ENCODE measurements at places on chromosomes 13 and 19.

DNA sequence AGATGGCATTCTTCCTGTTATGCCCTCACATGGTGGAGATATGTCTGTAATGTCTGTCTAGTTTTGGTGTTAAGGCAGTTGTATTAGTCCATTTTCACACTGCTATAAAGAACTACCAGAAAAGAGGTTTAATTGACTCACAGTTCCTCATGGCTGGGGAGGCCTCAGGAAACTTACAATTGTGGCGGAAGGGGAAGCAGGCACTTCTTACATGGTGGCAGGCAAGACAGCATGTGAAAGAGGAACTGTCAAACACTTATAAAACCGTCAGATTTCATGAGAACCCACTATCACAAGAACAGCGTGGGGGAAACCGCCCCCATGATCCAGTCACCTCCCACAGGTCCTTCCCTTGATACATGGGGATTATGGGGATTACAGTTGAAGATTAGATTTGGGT is 3.2 kb downstream of the ZNF441 start:
- H3K27me3 ChIP-seq: no peaks in the 10 kb centered on the region
- H3K4me3 ChIP-seq: no peak overlapping the region
- DNase-seq: no peak

GRCh38 chr13:29474991-29475390 is 120.5 kb downstream of the SLC7A1 start:
- H3K27me3 ChIP-seq: no peaks in the 10 kb centered on the region
- no peak overlapping the region for H3K4me3 ChIP-seq
- H3K27ac ChIP-seq: no peak overlapping the region
- DNase-seq: no peak
- no peaks in the 10 kb centered on the region for H3K4me1 ChIP-seq
- H3K36me3 ChIP-seq: no peaks in the 10 kb centered on the region

GRCh38 chr13:112767506-112768471 is 78.0 kb downstream of the ATP11A start:
- DNase-seq: no peak
- H3K4me3 ChIP-seq: no peak overlapping the region
- H3K36me3 ChIP-seq: no peaks in the 10 kb centered on the region
- H3K27ac ChIP-seq: no peak overlapping the region

GRCh38 chr13:49320975-49321374 is 73.2 kb downstream of the CDADC1 start:
- no peak overlapping the region for H3K4me3 ChIP-seq
- no peak for DNase-seq
- peaks cover 35% of the 10 kb centered on the region for H3K36me3 ChIP-seq
- no peaks in the 10 kb centered on the region for H3K4me1 ChIP-seq

DNA sequence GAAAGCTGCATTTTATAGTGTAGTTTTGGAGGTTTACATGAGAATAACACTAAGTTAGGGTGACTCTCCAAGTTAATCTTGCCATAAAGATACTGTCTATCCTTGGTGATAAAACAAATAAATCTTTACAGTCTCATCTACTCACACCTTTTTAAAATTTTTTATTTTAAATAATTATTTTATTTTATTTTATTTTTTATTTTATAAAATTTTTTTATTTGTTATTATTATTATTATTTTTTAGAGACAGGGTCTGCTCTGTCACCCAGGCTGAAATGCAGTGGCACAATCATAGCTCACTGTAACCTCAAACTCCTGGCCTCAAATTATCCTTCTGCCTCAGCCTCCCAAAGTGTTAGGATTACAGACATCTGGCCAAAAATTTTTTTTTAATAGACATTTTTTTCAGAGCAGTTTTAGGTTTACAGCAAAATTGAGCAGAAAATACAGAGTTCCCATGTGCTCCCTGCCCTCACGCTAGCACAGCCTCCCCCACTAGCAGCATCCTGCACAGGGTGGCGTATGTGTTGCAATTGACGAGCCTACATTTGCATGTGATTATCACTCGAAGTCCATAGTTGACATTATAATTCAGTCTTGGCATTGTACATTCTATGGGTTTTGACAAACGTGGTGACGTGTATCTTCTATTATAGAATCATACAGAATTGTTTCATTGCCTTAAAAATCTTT is 41.0 kb downstream of the RASL11A start:
- H3K27ac ChIP-seq: no peak overlapping the region
- no peak for DNase-seq
- H3K4me1 ChIP-seq: peaks cover 29% of the 10 kb centered on the region
- no peak overlapping the region for H3K4me3 ChIP-seq

GRCh38 chr13:32877491-32877890 is 138.7 kb upstream of the KL start:
- no peak overlapping the region for H3K4me3 ChIP-seq
- no peaks in the 10 kb centered on the region for H3K4me1 ChIP-seq
- H3K27ac ChIP-seq: no peak overlapping the region
- no peaks in the 10 kb centered on the region for H3K36me3 ChIP-seq
- no peaks in the 10 kb centered on the region for H3K27me3 ChIP-seq

- H3K36me3 ChIP-seq: no peaks in the 10 kb centered on the region
- no peaks in the 10 kb centered on the region for H3K4me1 ChIP-seq
- no peak for DNase-seq
- no peak overlapping the region for H3K27ac ChIP-seq
- no peak overlapping the region for H3K4me3 ChIP-seq
These were observed 171.2 kb downstream of the TEX29 start for GRCh38 chr13:111491659-111492058.

DNA sequence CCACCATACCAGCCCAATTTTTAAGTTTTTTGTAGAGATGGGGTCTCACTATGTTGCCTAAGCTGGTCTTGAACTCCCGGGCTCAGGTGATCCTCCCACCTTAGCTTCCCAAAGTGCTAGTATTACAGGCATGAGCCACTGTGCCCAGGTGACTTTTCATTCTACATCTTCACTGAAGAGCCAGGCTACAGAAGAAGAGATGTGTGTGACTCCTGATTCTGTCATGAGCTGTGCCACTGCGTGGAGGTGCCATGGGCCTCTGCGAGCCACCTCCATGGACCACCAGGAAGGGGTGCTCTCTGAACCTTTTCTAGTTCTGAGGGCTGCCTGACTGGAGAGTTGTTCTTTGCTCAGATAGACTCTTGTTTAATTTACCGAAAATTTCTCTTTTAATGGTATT is 56.6 kb upstream of the RANBP3 start:
- DNase-seq: no peak
- H3K4me1 ChIP-seq: peaks cover 4% of the 10 kb centered on the region
- H3K27ac ChIP-seq: no peak overlapping the region
- no peak overlapping the region for H3K4me3 ChIP-seq

- H3K4me3 ChIP-seq: peak overlapping the region; percentile 69
- no peaks in the 10 kb centered on the region for H3K27me3 ChIP-seq
- H3K36me3 ChIP-seq: no peaks in the 10 kb centered on the region
These were observed 772 bp downstream of the GPC6 start for GRCh38 chr13:93227280-93227877.

GRCh38 chr13:46206143-46206542 is 5.6 kb upstream of the LRRC63 start:
- H3K36me3 ChIP-seq: no peaks in the 10 kb centered on the region
- H3K27ac ChIP-seq: no peak overlapping the region
- H3K27me3 ChIP-seq: no peaks in the 10 kb centered on the region

GRCh38 chr19:1252821-1253513 is 4.6 kb downstream of the MIDN start:
- peak overlapping the region; percentile 100 for H3K27ac ChIP-seq
- H3K27me3 ChIP-seq: no peaks in the 10 kb centered on the region
- H3K4me1 ChIP-seq: peaks cover 60% of the 10 kb centered on the region

- no peaks in the 10 kb centered on the region for H3K36me3 ChIP-seq
- no peak overlapping the region for H3K4me3 ChIP-seq
- H3K4me1 ChIP-seq: peaks cover 32% of the 10 kb centered on the region
- peak overlapping the region; percentile 57 for H3K27ac ChIP-seq
These were observed 4.5 kb upstream of the STK24 start for GRCh38 chr13:98581381-98581780.

GRCh38 chr13:50676602-50677001 is 166.9 kb downstream of the DLEU7 start:
- no peaks in the 10 kb centered on the region for H3K36me3 ChIP-seq
- H3K4me1 ChIP-seq: peaks cover 6% of the 10 kb centered on the region
- no peaks in the 10 kb centered on the region for H3K27me3 ChIP-seq
- no peak overlapping the region for H3K4me3 ChIP-seq
- H3K27ac ChIP-seq: peak overlapping the region; percentile 36

DNA sequence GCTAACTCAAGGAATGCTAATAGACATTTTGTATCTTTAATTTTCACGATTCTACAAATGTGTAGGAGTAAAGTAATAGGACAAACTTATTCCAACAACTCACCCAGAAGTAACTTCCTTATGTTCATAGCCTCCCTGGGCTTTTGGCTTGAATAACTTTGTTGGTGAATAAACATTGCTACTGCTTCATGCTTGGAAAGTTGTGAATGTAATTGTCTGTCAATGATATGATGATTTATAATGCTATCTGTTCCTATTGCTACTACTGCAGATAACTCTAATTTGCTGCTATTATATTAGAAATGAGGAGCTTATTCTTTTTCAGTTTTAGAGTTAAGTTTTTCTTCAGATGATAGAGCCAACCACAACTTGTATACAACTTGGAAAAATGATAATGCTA is 307.7 kb downstream of the PCDH9 start:
- H3K27me3 ChIP-seq: no peaks in the 10 kb centered on the region
- no peak overlapping the region for H3K27ac ChIP-seq

GRCh38 chr13:110230661-110231347 is 76.2 kb downstream of the COL4A1 start:
- no peaks in the 10 kb centered on the region for H3K4me1 ChIP-seq
- no peaks in the 10 kb centered on the region for H3K27me3 ChIP-seq
- H3K36me3 ChIP-seq: no peaks in the 10 kb centered on the region
- peak overlapping the region; percentile 8 for H3K27ac ChIP-seq
- DNase-seq: no peak
- no peak overlapping the region for H3K4me3 ChIP-seq

- no peaks in the 10 kb centered on the region for H3K36me3 ChIP-seq
- no peak overlapping the region for H3K4me3 ChIP-seq
- no peak for DNase-seq
- H3K4me1 ChIP-seq: no peaks in the 10 kb centered on the region
- H3K27ac ChIP-seq: no peak overlapping the region
These were observed 230.6 kb downstream of the KLF12 start for GRCh38 chr13:73903561-73903960.

- peaks cover 24% of the 10 kb centered on the region for H3K4me1 ChIP-seq
- peak overlapping the region; percentile 95 for H3K27ac ChIP-seq
- no peaks in the 10 kb centered on the region for H3K27me3 ChIP-seq
- peaks cover 22% of the 10 kb centered on the region for H3K36me3 ChIP-seq
- no peak overlapping the region for H3K4me3 ChIP-seq
- DNase-seq: no peak
These were observed 3.7 kb downstream of the FTL start for GRCh38 chr19:48968813-48969218.

DNA sequence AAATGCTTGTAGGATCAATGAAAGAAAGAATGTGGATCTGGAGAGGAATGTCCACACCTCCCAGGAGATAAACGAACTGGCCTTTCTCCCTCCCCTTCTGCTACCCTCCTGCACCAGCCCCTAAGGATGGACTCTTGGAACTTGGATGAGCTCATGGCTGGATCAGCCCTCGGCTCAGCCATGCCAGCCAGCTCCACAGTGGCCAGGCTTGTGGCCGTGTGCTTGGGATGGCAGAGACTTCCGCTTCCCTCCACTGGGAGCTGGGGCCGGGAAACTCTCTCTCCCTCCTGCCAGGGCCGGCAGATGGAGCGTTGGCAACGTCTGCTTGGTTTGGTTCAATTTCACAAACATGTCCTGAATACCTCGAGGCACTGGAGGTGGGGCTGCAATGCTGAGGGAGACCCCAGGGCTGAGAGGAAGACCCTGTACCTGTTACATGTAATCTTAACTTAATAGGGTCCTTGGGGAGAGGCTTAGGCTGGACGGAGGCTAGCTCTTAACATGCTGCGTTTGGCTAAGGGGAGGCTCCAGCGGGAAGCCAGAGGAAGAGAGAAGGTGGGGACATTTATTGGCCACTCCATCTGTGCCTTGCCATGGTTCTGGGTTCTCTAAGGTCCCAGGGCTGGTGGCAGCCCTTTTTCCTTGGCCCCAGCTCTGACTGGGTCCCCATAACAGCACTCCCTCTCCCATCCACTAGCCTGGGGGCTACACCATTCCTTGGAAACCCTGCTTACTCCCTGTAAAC is 152.5 kb downstream of the IER2 start:
- no peak overlapping the region for H3K4me3 ChIP-seq
- H3K27me3 ChIP-seq: peaks cover 67% of the 10 kb centered on the region
- no peak for DNase-seq
- no peak overlapping the region for H3K27ac ChIP-seq
- H3K36me3 ChIP-seq: no peaks in the 10 kb centered on the region

- peaks cover 12% of the 10 kb centered on the region for H3K4me1 ChIP-seq
- H3K27ac ChIP-seq: no peak overlapping the region
- DNase-seq: no peak
- no peaks in the 10 kb centered on the region for H3K27me3 ChIP-seq
These were observed 27.9 kb downstream of the FAM124A start for GRCh38 chr13:51249770-51250741.

GRCh38 chr19:33300009-33300893 is 2.1 kb downstream of the CEBPA start:
- peaks cover 48% of the 10 kb centered on the region for H3K4me1 ChIP-seq
- H3K4me3 ChIP-seq: peak overlapping the region; percentile 89
- H3K27me3 ChIP-seq: no peaks in the 10 kb centered on the region

DNA sequence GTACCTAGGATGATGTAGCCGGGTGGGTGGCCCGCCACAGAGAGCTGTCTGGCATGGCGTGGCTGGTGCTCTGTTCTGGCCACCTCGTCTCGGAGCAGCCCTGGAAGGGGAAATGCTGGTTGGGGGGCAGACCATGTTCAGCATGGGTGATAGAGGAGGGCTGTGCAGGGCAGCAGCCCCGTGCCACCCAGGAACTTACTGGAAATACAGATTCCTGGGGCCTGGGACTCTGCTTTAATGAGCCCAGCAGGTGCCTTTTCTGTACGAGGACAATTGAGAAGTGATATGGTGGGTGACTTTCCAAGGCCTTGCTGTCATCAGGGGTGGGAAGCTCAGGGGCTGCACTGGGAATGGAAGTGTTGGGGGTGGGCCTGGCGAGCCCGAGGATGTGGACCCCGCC is 24.7 kb downstream of the SMARCA4 start:
- peaks cover 49% of the 10 kb centered on the region for H3K36me3 ChIP-seq
- H3K4me3 ChIP-seq: no peak overlapping the region
- H3K4me1 ChIP-seq: no peaks in the 10 kb centered on the region
- H3K27me3 ChIP-seq: no peaks in the 10 kb centered on the region
- no peak overlapping the region for H3K27ac ChIP-seq

- H3K4me3 ChIP-seq: peak within 1 kb of the TSS; percentile 19
- no peak for DNase-seq
- peaks cover 25% of the 10 kb centered on the region for H3K4me1 ChIP-seq
- no peak within 1 kb of the TSS for H3K27ac ChIP-seq
- H3K36me3 ChIP-seq: no peaks in the 10 kb centered on the region
These were observed at the start of gene APLP1 for GRCh38 chr19:35868172-35868822. APLP1 (plus strand) TSS chr19:35868574; CDS start chr19:35868637, 63 bp downstream.

DNA sequence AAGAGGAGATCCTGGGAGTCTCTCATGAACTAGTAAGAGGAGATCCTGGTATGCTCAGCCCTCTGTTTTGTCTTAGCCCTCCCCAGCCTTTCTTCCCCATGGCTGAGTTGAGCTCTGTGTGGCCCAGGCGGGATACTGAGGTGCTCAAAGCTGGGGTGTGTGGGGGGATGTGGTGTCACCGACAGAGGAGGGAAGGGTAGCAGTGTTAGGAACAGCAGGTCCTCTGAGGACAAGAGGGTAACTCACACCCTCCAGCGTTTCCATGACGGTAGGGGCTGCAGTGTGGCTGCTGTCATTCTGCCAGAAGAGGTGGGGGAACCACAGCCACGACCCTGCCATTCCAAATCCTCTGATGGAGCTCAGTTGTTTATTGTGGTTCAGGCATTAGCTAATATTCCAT is 691 bp downstream of the KIR2DL4 start:
- H3K4me1 ChIP-seq: no peaks in the 10 kb centered on the region
- no peak overlapping the region for H3K27ac ChIP-seq
- no peaks in the 10 kb centered on the region for H3K36me3 ChIP-seq
- no peaks in the 10 kb centered on the region for H3K27me3 ChIP-seq
- no peak overlapping the region for H3K4me3 ChIP-seq
- no peak for DNase-seq

All from esophagus squamous epithelium (tissue), 5 donors.